ENCODE measurements at places on chromosomes 7 and 10.

DNA sequence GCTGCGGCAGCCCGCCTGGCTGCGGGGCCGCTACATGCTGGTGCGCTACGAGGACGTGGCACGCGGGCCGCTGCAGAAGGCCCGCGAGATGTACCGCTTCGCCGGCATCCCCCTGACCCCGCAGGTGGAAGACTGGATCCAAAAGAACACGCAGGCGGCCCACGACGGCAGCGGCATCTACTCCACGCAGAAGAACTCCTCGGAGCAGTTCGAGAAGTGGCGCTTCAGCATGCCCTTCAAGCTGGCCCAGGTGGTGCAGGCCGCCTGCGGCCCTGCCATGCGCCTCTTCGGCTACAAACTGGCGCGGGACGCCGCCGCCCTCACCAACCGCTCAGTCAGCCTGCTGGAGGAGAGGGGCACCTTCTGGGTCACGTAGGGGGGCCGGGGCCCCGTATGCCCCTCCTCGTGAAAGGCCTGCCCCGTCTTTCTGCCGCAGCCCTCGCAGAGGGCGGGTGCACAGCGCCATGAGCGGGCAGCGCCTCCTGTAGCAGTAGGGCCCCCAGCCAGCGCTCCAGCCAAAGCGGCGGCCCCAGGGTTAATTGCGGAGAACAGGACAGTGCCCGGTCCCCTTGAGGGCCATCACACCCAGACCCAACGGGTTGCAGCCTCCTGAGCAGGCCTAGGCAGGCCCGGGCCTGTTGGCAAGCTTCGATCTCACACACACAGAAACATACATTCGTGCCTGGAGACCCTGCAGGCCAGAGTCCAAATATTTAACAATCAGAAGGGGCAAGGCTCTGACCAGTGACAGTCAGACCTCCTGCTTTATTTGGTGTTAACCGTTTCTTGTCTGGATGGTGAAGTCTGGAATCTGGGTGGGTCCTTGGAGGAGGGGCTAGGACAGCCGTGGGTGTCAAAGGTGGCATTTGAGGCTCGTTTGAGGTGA is 44.1 kb downstream of the CHST3 start:
- DNase-seq: no peak

- DNase-seq: no peak
Measured at GRCh38 chr10:87500646-87501048, 4.0 kb upstream of the MINPP1 start.

GRCh38 chr10:133160826-133161471 is 930 bp downstream of the KNDC1 start:
- no peak for DNase-seq

DNA sequence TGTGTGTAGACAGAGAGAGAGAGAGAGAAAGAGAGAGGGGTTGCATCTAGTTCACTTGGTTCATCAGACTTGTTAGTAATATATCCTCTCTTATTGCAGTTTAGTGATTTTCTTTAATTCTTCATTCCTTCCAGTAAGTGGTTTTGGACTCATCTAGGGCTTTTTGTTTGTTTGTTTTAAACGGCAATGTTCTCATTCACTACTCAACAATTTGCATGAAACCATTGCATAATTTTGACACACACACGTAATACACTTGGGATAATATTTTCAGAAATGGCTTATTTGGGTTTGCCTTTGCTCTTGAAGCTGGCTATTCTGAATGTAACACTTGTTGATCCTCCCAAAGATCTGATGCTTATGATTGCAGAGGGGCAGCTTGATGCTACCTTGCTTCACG is 16.4 kb upstream of the ZNF32 start:
- no peak for DNase-seq

GRCh38 chr10:97520978-97521761 is 22.4 kb downstream of the UBTD1 start:
- no peak for DNase-seq

DNA sequence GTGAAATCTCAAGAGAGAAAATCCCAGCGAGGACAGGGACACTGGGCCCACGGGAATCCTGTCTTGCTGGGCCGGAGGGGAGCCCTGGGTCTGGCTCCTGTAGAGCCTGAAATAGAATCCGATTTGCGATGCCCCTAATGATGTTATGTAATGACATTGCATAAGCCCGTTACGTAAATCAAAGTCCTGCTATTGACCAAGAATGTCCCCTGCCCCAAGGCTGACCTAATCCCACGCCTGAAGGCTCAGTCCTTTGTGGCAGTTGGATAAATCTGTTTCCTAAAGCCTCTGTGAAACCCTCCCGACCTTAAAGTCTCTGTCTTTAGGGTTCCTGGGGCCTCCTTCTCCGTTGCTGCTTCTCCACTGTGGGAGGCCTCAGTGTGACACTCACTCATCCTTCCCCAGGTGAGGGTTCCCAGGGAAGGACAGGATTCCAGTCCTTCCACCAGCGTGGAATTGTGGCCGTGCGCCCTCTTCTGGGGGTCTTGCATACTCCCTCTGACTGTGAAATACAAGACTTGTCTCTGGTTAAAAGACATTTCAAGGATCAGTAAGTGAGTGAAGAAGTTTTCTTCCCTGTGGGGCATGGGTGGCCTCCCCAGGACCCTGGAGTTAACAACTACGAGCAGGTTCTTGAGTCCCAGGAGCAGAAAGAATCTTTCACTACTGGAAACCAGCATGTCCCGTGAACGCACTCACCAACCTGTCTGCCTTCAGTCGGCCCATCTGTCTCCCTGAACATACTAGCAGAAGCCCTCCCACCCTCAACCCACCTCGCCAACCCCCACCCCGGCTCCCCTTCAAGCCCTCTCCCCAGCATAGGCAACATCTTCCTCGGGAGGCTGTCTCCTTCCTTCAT is 19.8 kb downstream of the ZNF467 start:
- no peak for DNase-seq

GRCh38 chr7:117010375-117011133 is 57.3 kb downstream of the ST7 start:
- no peak for DNase-seq

- no peak for DNase-seq
Measured at GRCh38 chr7:432933-433332, 86.7 kb downstream of the PDGFA start.
